Stimulated activated CD4-positive, alpha-beta T cell treated with anti-CD3 and anti-CD28 coated beads, Interleukin-2, amount 100 ng/mL, for 48 hours (primary cell): ENCODE measurements at places on chromosomes 1 and 21.

DNA sequence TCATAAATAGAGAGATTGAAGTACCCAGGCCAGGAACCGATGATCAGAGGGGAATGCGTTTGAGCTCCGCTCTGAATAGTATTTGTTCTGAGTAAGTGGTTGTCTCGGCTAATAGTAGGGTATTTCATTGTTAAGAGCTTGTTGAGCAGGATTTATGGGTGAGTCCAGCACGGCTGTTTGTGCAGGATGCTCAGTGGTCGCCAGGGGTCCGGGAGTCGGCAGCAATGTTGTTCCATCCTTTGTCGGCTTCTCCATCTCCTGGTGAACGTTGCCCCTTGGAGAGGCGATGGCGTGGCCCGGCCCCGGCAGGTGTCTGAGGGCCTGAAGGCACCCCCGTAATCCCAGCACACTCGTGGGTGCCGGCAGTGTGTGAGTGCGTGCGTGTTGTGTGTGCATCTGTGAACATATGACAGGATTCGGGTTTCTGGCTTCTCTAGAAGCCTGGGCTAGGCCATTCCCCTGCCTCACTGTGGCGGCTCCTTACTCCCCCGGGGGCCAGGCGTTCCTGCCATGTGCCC, 160.8 kb upstream of the ARHGEF16 start:
- no peak for DNase-seq

DNA sequence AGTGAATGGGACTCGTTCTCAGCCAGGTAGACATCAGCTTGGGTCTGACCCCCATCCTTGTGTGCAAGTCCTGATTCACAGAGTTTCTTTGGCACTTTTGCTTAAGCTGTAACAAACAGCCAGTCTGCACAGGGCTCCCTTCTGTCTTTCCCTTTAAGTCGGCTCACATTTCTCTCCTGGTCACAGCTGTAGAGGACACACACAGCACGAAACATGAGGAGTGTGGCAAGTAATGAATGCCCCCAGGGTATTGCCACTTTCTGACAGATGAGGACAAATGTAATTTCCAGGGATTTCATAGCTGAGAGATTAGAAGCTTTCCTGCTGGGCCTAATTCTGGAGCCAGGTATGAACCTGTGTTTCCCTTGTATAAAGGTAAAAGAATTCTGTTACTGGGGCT, 423.5 kb downstream of the KIF26B start:
- no peak for DNase-seq

- no peak for DNase-seq
Measured at GRCh38 chr1:227560393-227561173, 2.8 kb upstream of the ZNF678 start.

DNA sequence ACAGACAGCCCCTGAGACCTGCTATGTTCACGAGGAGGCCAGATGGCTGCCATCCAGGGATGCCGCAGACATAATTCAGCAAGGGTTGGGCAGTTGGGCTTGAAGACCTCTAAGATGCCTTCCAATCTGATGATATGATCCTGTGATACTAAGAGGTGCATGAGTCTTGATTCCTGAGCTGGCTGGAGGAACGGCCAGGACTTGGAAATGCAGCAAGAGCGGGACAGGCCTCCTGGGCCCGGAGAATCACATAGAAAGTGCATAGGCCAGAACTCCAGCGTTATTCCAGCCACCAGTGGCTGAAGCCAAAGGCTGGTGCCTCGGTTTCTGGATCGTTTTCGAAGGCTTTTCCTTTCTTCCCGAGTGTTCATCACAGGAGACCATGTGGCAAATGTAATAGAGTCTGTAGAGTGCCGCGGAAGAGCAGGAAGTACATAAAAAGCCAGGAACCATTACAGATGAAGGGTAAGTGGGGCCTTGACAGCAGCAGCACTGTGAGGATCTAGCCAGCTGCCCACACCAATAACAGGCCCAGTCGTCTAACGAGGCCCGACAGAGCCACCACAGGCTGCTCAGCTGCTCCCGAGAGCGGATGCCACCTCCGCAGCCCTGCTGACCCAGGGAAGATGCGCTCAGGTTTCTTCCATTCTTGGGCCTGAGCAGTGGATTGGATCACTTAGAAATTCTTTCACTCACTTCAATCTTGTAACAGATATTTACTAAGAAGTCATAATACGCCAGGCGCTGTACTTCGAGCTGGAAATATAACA, 14.0 kb upstream of the LHX4 start:
- no peak for DNase-seq

- no peak for DNase-seq
Measured at GRCh38 chr1:112537456-112537855, 28.7 kb downstream of the WNT2B start.

- DNase-seq = no peak
Measured at GRCh38 chr1:117683571-117684285, 77.9 kb downstream of the TENT5C start.

DNA sequence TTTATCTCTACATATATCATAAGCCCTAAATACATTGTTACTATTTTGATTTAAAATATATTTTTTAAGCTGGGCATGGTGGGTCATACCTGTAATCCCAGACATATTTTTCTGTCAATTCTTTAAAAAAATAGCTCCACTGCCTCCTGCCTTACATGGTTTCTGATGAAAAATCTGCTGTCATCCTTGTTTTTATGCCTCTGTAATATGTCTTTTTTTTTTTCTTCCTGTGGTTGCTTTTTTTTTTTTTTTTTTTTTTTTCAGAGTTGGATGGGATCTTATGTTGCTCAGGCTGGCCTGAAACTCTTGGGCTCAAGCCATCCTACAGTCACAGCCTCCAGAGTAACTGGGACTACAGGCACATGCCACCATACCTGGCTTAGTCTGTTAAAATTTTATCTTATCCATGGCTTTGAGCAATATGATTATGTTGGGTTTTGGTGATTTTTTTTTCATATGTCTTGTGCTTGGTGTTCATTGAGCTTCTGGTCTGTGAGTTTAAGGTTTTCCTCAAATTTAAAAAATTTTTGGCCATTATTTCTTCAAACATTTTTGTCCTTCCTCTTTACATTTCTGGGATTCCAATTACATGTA, 12.4 kb upstream of the EDARADD start:
- DNase-seq = no peak

GRCh38 chr1:93735722-93736121, 54.1 kb upstream of the BCAR3 start:
- DNase-seq = no peak

- DNase-seq = no peak
Measured at GRCh38 chr1:158445376-158445775, 16.3 kb upstream of the OR10K1 start.

DNA sequence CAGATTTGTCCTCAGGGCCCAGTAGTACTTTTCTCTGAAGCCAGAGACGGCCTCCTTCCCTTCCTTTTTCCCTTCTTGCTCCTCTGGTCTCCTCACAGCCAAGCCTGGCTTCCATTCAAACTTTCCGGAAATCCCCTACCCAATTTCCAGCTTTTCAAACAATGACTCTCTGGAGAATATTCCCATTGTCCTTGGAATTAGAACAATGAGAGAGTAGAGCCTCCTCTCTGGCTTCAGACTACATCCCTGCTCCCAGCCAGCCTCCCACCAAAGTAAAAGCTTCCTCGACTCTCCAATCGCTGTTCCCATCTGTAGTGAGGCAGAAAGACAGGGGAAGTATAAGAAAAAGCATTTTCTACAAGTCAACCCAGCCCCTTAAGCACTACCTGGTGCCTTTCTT, 77.7 kb upstream of the SOX13 start:
- no peak for DNase-seq

- no peak for DNase-seq
Measured at GRCh38 chr1:35369922-35370671, 101.6 kb downstream of the ZMYM4 start.
